ENCODE measurements at places on chromosomes 6 and 20. TPM values are rescaled to one million over a fixed set of nuclear protein-coding genes. Genes with fewer than 3 reads are reported as not detected.

The MAS1 gene
- polyA plus RNA-seq: not detected

The SNAP25 gene
- polyA plus RNA-seq: not detected

DNA sequence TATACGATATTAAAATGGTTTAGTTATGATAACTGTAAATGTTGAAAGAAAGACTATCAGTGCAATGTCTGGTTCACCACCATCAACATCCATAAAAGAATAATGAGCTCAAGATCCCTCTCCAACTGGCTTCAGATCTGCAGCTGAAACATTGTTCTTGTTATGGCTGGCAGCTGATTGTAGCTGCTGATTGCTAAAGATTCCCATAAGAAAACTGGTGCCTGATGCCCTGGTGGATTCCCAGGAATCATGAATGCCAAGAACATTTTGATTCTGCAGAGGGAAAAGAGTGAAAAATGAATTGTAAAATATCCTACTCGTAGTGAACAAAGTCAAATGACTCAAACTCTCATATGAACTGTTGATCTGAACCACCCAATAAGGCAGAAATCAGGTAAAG is 1160.2 kb downstream of the EPHA7 start:
- DNase-seq: no peak

- no peak for DNase-seq
These were observed 74.1 kb upstream of the TOX2 start for GRCh38 chr20:43840382-43841070.

DNA sequence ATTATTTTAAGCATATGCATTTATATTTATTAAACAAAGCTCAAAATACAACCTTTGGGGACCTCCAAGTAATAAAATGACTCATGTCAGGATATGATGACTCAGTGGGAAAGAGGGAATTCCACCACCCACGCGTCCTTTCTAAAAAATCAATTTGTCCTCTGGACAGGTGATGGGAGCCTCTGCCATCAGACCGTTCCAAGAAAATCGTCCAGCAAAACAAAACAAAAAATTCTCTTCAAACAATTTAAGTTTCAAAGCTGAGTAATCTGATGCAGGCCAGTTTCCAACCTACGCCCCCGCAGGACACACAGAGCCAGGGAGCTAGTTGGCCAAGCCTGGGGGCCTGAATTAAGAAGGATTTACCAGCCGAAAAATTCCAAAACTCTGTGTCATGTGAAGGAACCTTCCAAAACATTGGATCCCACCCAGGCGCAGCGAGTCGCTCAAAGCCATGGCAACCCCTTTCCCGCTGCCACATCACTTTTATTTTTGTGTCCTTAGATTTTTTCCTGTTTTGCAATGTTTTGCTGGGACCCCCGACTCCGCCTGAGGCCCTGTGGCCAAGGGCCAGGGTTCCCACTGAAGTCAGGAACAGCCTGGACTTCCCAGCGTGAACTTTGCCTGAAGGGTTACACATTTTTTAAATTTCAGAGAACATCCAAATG is 95.3 kb downstream of the NFATC2 start:
- no peak for DNase-seq

Data from keratinocyte (primary cell).